Iris pigment epithelial cell (primary cell): ENCODE measurements at places on chromosomes 4 and X.

- no peak for DNase-seq
Observed at GRCh38 chr4:42149004-42149403, 3.5 kb downstream of the BEND4 start.

GRCh38 chrX:44828008-44828605 lies 15.7 kb upstream of the DUSP21 start:
- DNase-seq = peak; percentile 88

DNA sequence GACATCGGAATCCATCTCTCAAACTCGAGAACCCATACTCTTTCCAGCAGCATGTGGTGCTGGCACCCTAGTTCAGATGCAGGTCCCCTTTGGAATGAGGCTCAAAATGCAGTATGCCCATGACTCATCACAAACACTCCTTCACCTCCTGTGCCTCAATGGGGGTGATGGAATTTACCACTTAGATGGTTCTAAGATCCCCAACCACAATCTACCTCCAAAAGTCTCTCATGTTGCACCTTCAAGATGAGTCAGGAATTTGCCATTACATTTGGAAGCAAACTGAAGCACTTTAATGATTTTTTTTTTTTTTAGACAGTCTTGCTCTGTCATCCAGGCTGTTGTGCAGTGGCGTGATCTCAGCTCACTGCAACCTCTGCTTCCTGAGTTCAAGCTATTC lies 8.5 kb upstream of the MID1 start:
- no peak for DNase-seq

- DNase-seq = no peak
Observed at GRCh38 chr4:59161249-59161648, 2038.9 kb upstream of the ADGRL3 start.

DNA sequence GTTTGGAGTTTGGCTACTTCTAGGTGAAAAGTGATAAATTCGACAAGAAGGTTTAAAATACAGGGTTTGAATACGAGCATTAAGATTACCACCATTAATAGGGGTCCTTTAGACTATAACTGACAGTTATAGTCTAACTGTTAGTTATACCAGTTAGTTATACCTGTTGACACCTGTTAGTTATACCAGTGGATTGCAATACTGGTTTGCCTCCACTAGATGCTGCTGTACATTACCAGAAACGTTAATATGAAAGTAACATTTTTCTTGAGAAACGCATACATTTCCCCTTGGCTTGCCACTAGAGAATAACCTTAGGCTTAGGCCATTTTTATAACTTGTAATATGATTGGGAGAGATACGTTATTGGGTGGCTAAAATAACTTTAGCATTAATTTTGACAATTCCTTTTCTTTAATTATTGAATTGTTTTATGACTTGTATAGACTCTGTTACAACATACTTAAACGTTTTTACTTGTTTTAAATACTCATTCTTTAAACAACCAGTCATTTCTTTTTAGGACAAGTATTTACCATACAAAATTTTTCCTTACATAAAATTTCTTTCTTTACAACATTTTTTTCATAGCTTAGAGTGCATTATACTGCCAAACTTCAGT lies 911.2 kb downstream of the FSTL5 start:
- DNase-seq = peak; percentile 17

- no peak for DNase-seq
Observed at GRCh38 chrX:15607067-15607466, 6.3 kb upstream of the ACE2 start.

- no peak for DNase-seq
Observed at GRCh38 chrX:119389214-119389613, 9.9 kb upstream of the SLC25A43 start.

GRCh38 chr4:30870513-30870912 lies 150.3 kb downstream of the PCDH7 start:
- no peak for DNase-seq

- no peak for DNase-seq
Observed at GRCh38 chr4:36111172-36111571, 133.1 kb downstream of the ARAP2 start.

DNA sequence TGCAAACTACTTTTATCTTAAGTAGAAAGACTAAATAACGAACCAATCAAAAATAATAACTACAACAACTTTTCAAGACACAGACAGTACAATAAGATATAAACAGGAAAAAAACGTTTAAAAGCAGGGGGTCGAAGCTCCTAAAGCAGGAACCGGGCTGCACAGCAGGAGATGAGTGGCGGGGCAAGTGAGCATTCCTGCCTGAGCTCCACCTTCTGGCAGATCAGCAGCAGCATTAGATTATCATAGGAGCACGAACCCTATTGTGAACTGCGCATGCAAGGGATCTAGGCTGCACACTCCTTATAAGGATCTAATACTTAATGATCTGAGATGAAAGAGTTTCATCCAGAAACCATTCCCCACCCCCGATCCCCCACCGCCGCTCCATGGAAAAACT lies 146.2 kb downstream of the TEX11 start:
- no peak for DNase-seq

DNA sequence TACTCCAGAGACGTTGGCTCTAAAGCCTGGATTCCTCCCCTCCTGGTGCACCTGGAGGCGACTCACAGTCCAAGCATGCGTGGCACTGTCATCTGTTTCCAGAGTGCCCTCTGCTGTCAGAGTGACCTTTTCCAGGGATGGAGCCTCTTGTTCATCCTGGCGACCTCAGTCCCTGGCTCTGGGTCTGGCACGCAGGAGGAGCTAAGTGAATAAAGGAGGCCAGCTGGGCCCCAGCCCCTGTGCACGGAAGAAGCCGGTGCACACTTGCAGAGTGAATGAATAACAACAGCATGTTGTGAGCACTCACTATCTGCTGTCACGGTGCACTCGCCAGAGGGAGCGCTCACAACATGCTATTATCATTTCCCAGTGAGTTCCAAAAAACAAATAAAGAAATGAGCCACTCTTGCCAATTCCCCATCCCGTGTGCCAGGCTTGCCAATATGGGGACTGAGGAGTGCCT lies 27.8 kb upstream of the PSAPL1 start:
- DNase-seq = no peak

DNA sequence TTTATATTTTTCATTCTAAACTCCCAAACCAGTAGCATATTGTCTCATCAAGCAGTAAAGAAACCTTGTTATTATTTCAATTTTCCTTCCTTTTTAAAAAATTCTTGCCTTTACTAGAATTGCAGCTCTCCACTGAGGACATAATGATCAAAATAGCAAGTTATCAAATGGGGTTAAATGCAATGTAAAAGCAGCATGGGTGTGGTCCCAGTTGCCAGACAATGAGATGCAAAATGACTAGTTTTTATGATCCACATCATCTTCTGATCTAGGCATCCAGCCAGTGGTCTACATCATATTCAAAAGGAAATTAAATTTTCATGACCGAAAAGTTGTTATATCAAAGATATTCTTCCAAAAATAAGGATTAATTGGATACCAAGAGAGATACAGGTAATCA lies 427.9 kb upstream of the SMIM31 start:
- no peak for DNase-seq

GRCh38 chrX:47648376-47648775 lies 2.0 kb downstream of the ELK1 start:
- peak; percentile 74 for DNase-seq

- DNase-seq = no peak
Observed at GRCh38 chrX:130091980-130092522, 18.2 kb downstream of the ELF4 start.
